ENCODE measurements at places on chromosomes 1 and 21. TPM values are rescaled to one million over a fixed set of nuclear protein-coding genes. Genes with fewer than 3 reads are reported as not detected.
A peak's percentile ranks its signal among the peaks of the same experiment; 100 is the strongest.

The ZNF593OS gene
- total RNA-seq = not detected

The SLC16A1 gene
- 23.3 TPM for total RNA-seq

The NCAM2 gene
- total RNA-seq = 2.4 TPM

GRCh38 chr1:174912264-174912663, 87.5 kb upstream of the CACYBP start:
- no peak overlapping the region for H3K27ac ChIP-seq
- H3K4me3 ChIP-seq = no peak overlapping the region
- H3K27me3 ChIP-seq = no peaks in the 10 kb centered on the region
- H3K36me3 ChIP-seq = no peaks in the 10 kb centered on the region

- H3K27ac ChIP-seq = no peak overlapping the region
- no peaks in the 10 kb centered on the region for H3K4me1 ChIP-seq
- H3K36me3 ChIP-seq = no peaks in the 10 kb centered on the region
- no peaks in the 10 kb centered on the region for H3K27me3 ChIP-seq
Measured at GRCh38 chr1:221117548-221117951, 238.3 kb downstream of the HLX start.

DNA sequence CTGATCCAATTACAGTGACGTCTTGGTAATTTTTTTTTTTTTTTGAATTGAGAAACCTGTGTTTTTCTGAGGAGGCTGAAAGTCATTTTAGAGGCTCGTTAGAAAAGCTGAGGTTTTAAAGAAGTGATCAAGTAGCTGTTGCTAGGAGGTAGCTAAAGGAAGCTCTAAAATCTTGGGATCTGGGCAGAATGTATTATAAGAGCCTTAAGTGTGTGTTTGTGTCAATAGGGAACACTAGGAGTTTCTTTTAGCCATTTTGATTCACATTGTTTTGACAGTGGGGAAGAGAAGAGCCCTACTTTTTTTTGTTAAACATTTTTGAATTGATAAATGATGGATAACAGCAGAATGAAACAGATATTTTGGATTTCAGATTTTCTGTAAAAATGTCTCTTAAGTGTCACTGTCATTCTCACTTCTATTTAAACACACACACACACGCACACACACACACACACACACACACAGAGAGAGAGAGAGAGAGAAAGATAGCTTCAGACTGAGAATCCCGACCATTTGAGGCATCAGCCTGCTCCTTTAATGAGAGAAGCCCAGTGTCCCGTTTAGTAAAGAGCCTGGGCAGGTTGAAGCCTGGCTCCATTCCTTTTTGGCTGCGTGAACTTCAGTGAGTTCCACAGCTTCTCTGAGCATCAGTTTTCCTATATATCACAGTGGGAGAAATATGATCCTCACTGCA, 79.1 kb upstream of the GPR88 start:
- no peaks in the 10 kb centered on the region for H3K4me1 ChIP-seq
- H3K4me3 ChIP-seq = no peak overlapping the region
- no peaks in the 10 kb centered on the region for H3K36me3 ChIP-seq
- no peaks in the 10 kb centered on the region for H3K27me3 ChIP-seq
- H3K27ac ChIP-seq = no peak overlapping the region
- no peak for DNase-seq

DNA sequence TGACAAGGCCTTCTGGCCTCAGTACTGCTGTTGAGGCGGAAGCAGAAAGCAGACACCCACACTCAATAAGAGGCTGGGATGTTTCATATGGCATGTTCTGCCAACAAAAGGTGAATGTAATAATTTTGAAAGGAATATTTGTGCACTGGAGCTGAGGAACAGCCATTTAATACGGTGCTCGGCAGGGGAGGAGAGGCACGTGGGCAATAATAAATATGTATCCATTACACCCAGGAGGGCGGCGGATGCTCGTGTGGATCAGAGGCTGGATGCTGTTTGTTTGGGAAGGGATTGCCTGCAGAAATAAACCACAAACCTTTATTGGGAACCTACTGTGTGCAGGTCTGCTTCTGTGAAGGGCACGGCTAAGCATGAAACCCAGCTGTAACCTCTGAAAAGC, 92.0 kb downstream of the VWA5B1 start:
- no peak overlapping the region for H3K27ac ChIP-seq
- no peaks in the 10 kb centered on the region for H3K27me3 ChIP-seq
- DNase-seq = no peak
- no peaks in the 10 kb centered on the region for H3K36me3 ChIP-seq

DNA sequence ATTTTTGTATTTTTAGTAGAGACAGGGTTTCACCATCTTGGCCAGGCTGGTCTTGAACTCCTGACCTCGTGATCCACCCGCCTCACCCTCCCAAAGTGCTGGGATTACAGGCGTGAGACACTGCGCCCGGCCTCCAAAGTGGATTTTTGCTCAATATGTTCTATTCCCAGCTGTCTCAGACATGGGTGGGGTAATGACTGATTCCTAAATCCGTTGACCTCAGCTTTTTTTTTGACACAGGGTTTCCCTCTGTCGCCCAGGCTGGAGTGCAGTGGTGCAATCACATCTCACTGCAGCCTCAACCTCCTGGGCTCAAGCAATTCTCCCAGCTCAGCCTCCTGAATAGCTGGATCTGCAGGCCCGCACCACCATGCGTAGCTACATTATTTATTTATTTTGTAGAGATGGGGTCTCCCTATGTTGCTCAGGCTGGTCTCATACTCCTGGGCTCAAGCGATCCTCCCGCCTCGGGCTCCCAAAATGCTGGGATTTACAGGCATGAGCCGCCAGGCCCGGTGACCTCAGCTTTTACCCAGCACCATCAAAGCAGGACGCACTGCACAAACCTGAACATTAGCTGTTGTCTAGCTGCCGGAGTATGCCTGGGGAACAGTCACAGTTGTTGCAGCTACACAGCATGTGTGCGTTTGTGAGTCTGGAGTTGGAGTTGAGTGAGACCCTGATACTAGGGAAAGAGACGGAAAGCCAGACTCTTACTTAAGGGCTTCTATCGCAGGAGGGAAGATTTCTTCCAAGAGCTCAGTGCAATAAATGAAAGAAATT, 43.7 kb upstream of the PSEN2 start:
- no peaks in the 10 kb centered on the region for H3K36me3 ChIP-seq
- no peak overlapping the region for H3K27ac ChIP-seq
- no peak overlapping the region for H3K4me3 ChIP-seq
- DNase-seq = no peak
- no peaks in the 10 kb centered on the region for H3K4me1 ChIP-seq

DNA sequence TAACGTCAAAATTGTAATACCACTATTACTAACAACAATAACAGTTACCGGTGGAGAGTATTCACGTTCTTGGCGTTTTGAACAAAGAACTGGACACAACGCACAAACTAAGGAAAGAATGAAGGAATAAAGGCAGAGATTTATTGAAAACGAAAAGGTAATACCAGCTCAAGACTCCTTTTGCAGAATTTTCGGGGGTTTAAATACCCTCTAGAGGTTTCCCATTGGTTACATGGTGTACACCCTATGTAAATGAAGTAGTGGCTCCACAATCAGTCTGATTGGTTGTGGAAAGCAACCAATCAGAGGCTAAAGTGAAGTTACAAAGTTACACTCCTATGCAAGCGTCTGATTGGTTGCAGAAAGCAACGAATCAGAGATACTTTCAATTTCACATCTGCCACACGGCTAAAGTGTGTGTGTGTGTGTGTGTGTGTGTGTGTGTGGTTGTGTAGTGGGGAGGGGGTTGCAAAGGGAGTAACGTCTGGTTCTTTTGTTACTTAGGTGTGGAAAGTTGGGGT, 1.1 kb upstream of the GTF2B start:
- H3K4me1 ChIP-seq = peaks cover 4% of the 10 kb centered on the region
- DNase-seq = no peak
- no peak overlapping the region for H3K4me3 ChIP-seq
- H3K36me3 ChIP-seq = no peaks in the 10 kb centered on the region
- H3K27me3 ChIP-seq = no peaks in the 10 kb centered on the region

- peaks cover 2% of the 10 kb centered on the region for H3K4me1 ChIP-seq
- no peak for DNase-seq
- H3K36me3 ChIP-seq = no peaks in the 10 kb centered on the region
- H3K4me3 ChIP-seq = no peak overlapping the region
Measured at GRCh38 chr1:37037690-37038089, 3.4 kb upstream of the GRIK3 start.

DNA sequence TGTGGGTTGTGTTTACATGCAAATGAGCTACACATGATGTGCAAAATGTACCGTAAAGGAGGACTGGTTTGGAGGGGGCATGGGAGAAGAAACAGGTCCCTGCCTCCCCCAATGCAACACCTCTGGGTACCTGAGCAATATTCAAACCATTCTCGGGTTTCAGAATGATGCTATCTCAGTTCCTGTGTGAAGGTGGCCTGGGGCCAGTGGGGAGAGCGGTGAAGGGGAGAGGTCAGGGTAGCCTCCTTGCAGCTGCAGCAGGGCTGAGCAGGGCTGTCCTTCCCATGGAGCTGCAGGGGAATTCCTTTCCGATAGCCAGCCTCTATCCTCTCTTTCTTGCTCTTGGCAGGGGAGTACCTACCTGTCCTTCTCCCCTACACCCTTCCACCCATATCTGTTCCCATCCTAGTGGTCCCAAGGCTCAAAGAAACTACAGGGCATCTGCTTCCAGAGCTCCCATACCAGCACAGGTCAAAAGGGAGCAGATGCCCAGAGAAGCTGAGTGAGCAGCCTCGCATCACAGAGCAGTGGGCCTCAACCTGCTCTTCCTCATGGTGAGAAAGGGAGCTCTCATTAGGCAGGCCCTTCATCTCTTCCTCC, 11.9 kb downstream of the MEF2D start:
- no peaks in the 10 kb centered on the region for H3K36me3 ChIP-seq
- H3K4me3 ChIP-seq = no peak overlapping the region
- H3K27me3 ChIP-seq = no peaks in the 10 kb centered on the region
- no peak for DNase-seq
- peak overlapping the region; percentile 91 for H3K27ac ChIP-seq

DNA sequence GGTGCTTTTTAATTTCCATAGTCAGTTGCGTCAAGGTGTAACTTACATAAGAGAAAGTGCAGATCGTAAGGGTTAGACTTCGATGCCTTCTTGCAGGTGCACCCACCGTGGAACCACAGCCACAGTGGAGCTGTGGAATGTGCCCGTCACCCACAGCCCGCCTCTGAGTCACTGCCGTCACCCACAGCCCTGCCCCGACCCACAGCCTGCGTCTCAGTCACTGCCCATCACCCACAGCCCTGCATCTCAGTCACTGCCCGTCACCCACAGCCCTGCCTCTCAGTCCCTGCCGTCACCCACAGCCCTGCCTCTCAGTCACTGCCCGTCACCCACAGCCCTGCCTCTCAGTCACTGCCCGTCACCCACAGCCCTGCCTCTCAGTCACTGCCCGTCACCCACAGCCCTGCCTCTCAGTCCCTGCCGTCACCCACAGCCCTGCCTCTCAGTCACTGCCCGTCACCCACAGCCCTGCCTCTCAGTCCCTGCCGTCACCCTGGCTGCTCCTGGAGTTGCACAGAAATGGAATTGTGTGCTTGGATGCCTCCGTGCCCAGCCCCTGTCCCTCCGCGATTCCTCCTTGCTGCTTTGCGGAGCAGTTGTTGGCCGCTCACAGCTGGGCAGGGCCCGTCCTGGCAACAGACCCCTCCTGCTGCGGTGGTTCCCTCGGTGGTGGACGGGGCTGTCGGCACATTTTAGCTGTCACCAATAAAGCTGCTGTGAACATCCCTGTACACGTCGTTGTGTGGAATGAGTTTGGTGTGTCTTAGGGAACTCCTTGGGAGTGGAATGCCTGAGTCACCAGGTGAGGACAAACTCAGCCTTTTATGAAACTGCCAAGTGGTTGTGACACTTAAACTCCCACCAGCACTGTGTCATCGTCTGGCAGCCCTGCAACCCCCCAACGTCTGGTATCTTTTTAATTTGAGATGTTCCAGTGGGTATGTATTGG, 44.9 kb upstream of the COL6A2 start:
- H3K4me1 ChIP-seq = peaks cover 40% of the 10 kb centered on the region
- H3K27ac ChIP-seq = no peak overlapping the region
- H3K27me3 ChIP-seq = no peaks in the 10 kb centered on the region
- no peak overlapping the region for H3K4me3 ChIP-seq
- no peaks in the 10 kb centered on the region for H3K36me3 ChIP-seq
- peak; percentile 42 for DNase-seq

- no peaks in the 10 kb centered on the region for H3K36me3 ChIP-seq
- no peak overlapping the region for H3K4me3 ChIP-seq
- no peak overlapping the region for H3K27ac ChIP-seq
- H3K27me3 ChIP-seq = no peaks in the 10 kb centered on the region
- H3K4me1 ChIP-seq = peaks cover 13% of the 10 kb centered on the region
Measured at GRCh38 chr1:40976952-40977690, 2.4 kb upstream of the CTPS1 start.

- H3K27ac ChIP-seq = no peak overlapping the region
- H3K27me3 ChIP-seq = no peaks in the 10 kb centered on the region
- H3K4me3 ChIP-seq = no peak overlapping the region
- no peaks in the 10 kb centered on the region for H3K4me1 ChIP-seq
- H3K36me3 ChIP-seq = no peaks in the 10 kb centered on the region
Measured at GRCh38 chr21:43743947-43744346, 25.0 kb downstream of the PDXK start.

- no peak for DNase-seq
- H3K27ac ChIP-seq = no peak overlapping the region
- no peaks in the 10 kb centered on the region for H3K4me1 ChIP-seq
- H3K27me3 ChIP-seq = no peaks in the 10 kb centered on the region
Measured at GRCh38 chr1:219081943-219082925, 91.4 kb upstream of the LYPLAL1 start.

- no peak overlapping the region for H3K4me3 ChIP-seq
- H3K27me3 ChIP-seq = no peaks in the 10 kb centered on the region
- no peaks in the 10 kb centered on the region for H3K4me1 ChIP-seq
- DNase-seq = no peak
- H3K36me3 ChIP-seq = no peaks in the 10 kb centered on the region
Measured at GRCh38 chr1:214404571-214405213, 123.7 kb downstream of the SMYD2 start.

DNA sequence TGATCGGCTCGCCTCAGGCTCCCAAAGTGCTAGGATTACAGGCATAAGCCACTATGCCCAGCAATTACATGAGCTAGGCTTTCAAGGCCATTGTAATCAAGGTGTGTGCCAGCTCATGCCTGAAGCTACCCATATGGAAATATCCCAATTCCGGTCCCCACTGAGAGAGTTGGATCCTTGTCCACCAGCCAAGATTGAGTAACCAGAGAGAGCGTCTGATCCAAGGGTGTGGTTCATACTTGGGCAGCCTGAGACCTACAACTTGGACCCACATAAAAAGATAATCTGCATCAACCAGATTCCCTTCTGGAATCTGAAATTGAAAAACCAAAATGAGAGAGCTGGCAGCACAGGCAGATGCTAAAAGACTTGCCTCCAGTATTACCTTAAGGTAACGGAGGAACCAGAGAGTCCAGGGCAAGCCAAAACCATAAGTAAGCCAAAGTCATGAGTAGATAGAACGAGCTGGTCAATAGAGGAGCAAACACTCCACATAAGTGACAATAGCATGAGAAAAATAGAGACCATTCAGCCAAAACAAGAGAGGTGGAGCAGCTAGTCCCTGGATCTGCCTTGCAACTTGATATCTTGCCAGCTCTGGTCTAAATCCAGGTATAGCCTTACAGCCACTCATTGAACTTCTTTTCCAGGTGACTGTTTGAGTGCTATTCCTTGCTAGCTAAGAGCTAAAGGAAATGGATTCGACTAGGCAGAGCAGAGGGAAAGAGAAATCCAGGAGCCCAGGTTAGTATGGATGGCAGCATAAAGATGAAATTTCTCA, 63.8 kb upstream of the ATP1A1 start:
- no peak overlapping the region for H3K4me3 ChIP-seq
- no peak overlapping the region for H3K27ac ChIP-seq
- no peaks in the 10 kb centered on the region for H3K4me1 ChIP-seq
- DNase-seq = no peak
- no peaks in the 10 kb centered on the region for H3K36me3 ChIP-seq

GRCh38 chr1:109910963-109911798, 532 bp downstream of the CSF1 start:
- DNase-seq = no peak
- H3K4me3 ChIP-seq = peak overlapping the region; percentile 87
- H3K36me3 ChIP-seq = no peaks in the 10 kb centered on the region
- no peaks in the 10 kb centered on the region for H3K27me3 ChIP-seq
- H3K4me1 ChIP-seq = peaks cover 11% of the 10 kb centered on the region

All from ovary (tissue), 10 donors.